Brain (organoid and tissue), 16 donors: ENCODE measurements at places on chromosomes 11 and 22. TPM values are rescaled to one million over a fixed set of nuclear protein-coding genes. Genes with fewer than 3 reads are reported as not detected.

OR4C12 gene
- not detected for polyA plus RNA-seq

CST6 gene
- not detected for polyA plus RNA-seq

ANO1 gene
- polyA plus RNA-seq = 0.92 TPM

DNA sequence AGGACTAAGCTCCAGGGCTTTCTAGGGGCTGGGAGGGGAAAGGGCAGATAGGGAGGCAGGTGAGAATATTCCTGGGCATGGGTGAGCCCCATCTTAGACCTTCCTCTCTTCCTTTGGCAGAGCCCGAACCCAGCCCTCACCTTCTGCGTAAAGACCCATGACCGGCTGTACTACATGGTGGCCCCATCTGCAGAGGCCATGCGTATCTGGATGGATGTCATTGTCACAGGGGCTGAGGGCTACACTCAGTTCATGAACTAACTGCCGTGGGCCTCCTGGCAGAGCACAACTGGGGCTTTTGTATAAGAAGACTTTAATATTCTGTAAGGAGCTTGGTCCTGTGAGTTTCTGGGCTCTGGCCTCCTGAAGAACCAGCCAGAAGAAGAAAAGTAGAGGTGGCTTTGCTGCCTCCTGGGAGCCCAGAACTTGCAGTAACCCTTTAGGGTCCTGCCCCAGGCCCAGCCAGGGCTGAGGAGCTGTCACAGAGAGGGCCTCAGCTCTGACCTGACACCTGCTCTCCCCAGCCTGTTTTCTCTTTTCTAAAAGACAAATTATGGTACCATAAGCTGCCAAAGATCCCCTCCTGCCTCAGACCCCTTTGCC, 22.8 kb downstream of the TREH start:
- DNase-seq = no peak

DNA sequence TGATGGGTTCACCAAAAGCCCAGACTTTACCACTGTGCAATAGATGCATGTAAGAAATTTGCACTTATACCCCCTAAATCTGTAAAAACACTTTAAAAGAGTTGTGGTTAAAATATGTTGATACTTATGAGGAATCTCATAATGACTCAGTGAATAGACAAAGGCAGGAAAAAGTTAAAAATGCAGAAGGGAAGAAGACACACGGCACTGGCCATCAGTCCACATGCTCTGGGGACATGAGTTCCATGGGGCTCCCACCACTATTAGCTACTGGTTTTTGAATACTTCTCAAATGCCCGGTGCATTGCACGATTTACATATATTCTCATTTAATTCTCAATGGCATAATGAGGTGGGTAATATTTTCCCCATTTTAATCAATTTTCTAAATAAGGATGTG, 59.3 kb upstream of the BLID start:
- DNase-seq = no peak
